Stimulated activated CD4-positive, alpha-beta T cell treated with anti-CD3 and anti-CD28 coated beads, TNF-alpha, amount 100 ng/mL, for 1 hour (primary cell): ENCODE measurements at places on chromosomes 1 and 21.

- no peak for DNase-seq
Measured at GRCh38 chr1:108140177-108140576, 60.0 kb downstream of the SLC25A24 start.

GRCh38 chr1:214107322-214108096 is 119.7 kb downstream of the PROX1 start:
- DNase-seq: no peak

DNA sequence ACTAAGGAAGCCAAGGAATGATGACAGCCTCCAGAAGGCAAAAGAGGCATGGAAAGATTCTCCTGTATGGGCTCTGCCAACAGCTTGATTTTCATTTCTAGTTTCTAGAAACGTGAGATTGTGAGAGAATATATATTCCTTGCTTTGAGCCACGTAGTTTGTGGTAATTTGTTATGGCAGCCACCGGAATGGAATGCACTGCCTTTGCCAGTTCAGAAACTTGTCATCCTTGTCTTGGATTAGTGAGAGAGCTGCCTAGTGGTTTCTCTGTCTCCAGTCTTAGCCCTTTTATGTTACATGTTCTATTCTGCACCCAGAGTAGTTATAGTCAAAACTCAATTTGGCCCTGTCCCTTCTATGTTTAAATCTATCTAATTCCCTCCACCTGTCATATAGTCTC is 216.0 kb upstream of the PTGFR start:
- no peak for DNase-seq

DNA sequence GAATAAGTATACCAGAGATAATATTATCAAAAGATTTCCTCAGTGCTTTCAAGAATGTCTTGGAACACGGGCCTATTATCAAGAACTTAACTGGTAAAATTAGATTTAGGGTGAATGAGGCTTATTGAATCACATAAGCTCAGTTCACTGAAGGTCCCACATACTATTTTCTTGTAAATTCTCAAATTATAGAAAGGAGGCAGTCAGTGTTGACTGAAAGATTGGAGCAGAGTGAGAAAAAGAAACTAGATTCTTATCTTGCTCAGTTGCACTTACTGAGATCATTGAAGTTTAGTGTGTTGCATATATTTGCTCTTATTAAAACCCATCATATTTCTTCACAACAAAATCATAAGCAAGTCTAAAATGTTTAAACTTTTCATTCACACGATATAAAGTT is 3.9 kb upstream of the RGS1 start:
- no peak for DNase-seq

DNA sequence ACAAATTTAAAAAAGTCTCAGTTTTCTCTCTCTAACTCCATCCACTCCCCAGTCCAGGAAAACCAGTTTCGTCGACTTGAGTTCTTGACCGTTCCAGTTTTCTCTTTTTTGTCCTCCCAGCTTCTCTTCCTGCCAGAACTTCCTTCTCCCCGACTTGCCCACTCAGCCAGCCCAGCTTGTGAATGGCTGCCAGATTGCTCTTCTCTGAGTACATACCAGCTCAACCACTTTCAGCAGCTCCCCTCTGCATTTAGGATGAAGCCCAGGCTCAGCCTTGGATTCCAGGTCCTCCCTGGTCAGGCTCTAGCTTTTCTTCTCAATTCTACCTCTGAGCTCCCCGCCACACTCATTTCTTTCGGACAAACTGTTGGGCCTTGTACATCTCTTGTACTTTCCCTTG is 1.4 kb downstream of the DIO1 start:
- no peak for DNase-seq

- DNase-seq: no peak
Measured at GRCh38 chr1:16462773-16463330, 22.3 kb downstream of the NECAP2 start.
